ENCODE measurements at places on chromosomes 3 and 15. TPM values are rescaled to one million over a fixed set of nuclear protein-coding genes. Genes with fewer than 3 reads are reported as not detected.

GRAMD2A gene
- not detected for total RNA-seq

ONECUT1 gene
- total RNA-seq = not detected

CNBP gene
- total RNA-seq = 267 TPM

DNA sequence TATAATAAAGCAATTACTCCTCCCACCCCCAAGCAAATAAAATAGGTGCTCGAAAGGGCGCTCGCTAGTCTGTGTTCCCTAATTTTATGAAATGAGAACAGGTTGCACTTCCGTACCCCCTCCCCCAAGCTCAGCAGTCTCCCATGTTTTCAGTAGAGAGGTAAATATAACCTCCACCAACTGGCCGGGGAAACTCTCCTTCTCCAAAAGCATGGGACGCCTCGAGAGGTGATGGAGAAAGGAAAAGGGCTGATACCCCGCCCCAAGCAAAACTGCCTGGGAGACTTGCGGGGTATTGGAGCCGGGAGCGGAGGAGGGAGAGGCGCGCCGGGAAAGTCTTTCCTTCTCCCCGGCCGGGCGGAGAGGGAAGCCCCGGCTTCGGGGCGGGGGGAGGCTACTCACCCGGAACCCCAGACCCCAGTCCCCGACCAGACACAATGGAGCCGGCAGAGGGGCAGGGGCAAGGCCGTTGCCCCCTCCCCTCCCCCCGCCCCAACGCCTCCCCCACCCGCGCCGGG is 605 bp downstream of the DCUN1D1 start:
- DNase-seq = no peak

DNA sequence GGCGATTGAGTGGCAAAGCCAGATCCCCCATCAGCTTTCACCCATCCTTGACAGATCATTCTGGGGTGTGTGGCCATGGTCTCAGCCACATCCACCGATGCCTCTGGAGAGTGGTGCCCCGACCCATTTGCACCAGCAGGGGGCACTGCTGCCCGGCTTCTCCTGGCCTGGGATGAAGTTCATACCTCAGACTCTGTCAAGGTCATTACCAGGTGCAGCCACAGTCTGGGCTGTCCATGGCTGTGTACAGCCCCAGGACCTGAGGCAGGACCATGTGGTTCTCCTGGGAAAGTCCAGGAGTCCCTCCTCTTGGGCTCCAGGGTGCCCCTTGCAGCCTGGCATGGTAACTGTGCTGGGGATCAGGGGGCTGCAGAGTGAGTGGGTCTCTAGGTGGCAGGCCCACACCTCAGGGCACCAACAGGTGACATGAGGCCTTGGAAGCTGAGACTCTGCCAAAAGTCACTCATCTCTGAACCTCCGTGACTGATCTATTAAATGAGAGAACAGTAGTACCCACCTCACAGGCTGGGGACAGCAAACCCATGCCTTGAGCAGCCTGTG is 67.2 kb downstream of the CACNA2D2 start:
- peak; percentile 91 for DNase-seq

DNA sequence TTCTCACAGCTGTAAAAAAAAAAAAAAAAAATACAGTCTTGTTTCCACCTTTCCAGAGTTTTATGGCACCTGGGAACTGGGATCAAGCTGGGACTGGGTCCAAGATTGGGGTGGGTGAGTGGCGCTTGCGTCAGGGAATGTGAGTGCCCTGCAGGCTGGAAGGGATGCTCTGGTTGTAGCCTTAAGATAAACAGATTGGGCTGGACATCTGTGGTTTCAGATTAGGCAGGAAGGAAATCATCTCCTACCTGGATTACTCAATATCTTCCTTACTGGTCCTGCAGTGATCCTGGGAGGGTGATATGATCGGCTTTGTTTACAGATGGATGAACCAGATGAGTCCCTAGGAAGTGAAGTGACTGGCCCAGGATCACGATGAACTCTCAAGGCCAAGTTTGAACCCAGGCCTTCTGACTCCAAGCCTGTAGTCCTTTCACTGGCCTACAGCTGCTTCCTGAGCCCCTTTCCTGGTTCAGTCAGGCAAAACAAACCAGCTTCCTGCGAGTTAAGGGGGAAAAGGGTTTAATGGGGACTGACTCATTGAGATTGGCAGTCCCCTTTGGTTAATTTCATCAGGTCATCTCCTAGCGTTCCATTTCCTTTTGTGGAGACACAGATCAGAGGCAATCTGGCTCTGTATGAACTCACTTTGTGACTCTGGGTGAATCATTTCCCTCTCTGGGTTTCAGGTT is 179.8 kb downstream of the THSD4 start:
- no peak for DNase-seq

DNA sequence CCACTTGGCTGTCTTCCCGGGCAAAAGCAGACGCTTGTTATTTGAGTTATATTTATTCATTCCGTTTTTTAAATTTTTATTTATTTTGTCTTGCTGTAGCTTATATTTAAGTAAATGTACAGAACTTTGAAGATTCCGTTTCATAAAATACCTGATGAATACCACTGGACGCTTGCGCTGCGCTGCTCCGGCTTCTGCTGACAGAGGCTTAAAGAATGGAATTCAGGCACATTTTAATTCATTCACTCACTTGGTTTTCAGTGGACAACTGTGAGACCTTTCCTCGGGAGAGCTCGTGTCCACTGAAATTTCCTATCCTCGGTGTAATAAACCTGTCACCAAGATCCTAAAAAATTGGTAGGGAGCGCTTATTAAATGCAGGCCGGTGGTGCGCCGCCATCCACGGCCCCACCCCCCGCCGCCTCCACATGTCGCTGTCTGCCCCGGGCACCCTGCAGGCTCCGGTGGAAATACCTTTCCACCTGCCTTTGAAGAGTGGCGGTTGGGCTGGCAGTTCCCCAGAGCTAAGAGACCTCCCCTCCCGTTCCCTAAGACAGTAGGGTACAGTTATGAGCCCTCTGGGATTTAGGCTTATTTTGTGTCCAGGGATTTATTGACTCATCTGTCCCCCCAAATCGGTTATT is 62.5 kb upstream of the UBE2E1 start:
- no peak for DNase-seq

DNA sequence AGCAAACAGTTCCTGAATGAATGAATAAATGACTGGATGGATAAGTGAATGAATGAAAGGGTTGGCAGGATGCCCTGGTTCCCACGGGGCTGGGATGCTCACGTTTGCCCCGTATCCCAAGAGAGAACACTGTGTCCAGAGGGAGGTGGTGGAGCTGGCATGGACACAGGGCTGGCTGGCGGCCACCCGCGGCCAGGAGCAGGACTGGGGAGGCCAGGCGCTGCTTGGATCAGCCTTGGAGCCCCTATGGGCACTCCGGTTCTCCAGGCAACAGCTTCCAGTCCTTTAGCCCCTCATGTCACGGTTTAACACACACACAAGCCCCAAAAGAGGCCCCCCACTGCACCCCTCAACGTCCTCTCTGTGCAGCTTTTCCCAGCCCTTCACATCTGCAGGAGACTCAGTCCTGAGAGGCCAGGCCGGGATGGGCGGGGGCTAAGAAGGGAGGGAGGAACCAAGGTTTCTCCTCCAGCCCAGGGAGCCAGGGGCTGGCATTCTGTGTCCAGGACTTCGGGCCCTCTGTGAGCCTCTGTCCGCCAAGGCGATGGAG is 86.0 kb upstream of the ALDH1L1 start:
- no peak for DNase-seq

DNA sequence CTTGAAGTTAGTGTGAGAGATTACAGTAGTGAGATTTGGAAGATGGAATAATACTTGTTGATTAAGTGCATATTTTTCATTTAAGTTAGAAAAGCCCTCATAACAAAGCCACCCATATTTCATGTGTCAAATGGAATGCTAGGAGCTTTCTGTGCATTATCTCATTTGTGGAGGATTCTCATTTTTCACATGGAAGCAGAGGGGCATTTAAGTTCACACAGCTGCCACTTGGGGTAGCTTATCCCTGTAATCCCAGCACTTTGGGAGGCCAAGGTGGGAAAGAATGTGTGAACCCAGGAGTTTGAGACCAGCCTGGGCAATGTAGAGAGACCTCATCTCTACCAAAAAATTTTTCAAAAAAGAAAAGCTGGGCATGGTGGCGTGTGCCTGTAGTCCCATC is 55.2 kb downstream of the RAB7A start:
- DNase-seq = no peak

- peak; percentile 45 for DNase-seq
Observed at GRCh38 chr15:70505936-70506912, 257.1 kb downstream of the UACA start.

- no peak for DNase-seq
Observed at GRCh38 chr15:87564681-87565080, 691.9 kb downstream of the NTRK3 start.

GRCh38 chr3:38297947-38298711 is 16.0 kb downstream of the SLC22A14 start:
- DNase-seq = no peak

GRCh38 chr3:137768361-137769321 is 4.5 kb downstream of the SOX14 start:
- DNase-seq = no peak

GRCh38 chr15:40446144-40446543 is 5.4 kb downstream of the BAHD1 start:
- no peak for DNase-seq
